ENCODE measurements at places on chromosomes 2 and 18. TPM values are rescaled to one million over a fixed set of nuclear protein-coding genes. Genes with fewer than 3 reads are reported as not detected.
A peak's percentile ranks its signal among the peaks of the same experiment; 100 is the strongest.

DNA sequence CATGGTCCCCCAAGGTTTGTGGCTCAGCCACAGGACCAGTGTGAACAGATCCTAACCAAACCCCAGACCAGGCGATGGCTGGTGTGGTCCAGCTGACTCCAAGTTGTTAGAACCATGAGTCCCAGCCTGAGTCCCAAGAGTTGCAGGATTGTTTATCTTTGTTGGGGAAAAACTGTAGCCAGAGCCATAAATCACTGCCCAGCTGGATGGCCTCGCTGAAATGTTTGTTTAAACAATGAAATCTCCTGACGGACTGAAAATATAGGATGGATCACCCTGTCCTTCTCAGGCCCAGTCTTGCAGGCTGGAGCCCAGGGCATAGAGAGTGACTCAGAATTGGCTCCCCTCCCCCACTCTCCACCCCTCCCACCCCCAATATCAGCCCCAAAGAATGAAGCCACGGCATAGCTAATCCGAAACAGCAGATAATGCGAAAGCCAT lies 36.4 kb downstream of the PKDCC start:
- no peaks in the 10 kb centered on the region for H3K36me3 ChIP-seq
- no peak overlapping the region for H3K4me3 ChIP-seq
- H3K27ac ChIP-seq: no peak overlapping the region
- no peaks in the 10 kb centered on the region for H3K27me3 ChIP-seq

DNA sequence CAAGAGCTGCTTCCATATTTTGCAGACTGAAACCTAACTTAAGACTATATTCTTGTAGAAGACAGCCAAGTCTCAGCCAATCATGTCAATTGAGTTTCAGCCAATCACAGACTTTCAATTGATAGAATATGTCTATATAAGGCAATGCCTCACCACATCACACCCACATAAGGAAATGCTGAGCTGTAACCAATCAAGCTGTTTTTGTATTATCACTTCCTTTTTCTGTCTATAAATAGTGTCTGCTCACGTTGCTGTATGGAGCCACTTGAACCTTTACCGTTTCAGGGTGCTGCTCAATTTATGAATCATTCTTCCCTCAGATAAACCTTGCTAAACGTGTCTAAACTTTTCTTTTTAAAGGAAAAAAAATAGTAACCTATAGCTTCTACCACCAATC lies 1554.4 kb upstream of the LRRTM1 start:
- H3K27me3 ChIP-seq: no peaks in the 10 kb centered on the region
- no peak for DNase-seq
- H3K27ac ChIP-seq: no peak overlapping the region
- H3K36me3 ChIP-seq: no peaks in the 10 kb centered on the region
- H3K4me1 ChIP-seq: no peaks in the 10 kb centered on the region
- H3K4me3 ChIP-seq: no peak overlapping the region

The APLF gene
- 2.6 TPM for total RNA-seq

The CNGA3 gene
- total RNA-seq: not detected

The CASP10 gene
- 0.87 TPM for total RNA-seq

The SLC9A2 gene
- 4.1 TPM for total RNA-seq

DNA sequence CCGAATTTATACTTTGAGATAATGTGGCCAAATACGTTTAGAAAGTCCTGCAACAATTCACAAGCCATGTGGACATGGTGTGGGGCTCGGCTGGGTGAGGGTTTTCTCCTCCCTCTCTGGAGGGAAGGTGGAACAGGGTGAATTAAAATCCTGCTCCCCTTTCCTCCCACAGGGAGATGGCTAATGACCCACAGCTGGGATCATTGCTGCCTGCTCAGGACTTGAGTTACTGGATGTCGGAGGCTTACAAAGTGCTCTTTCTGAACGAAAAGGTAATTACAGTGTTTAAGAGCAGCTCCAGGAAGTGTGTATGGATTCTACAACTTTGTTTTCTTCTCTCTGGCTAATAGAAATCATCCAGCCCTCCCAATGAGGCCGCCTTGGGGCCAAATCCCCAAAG lies 97.9 kb upstream of the ALKAL2 start:
- DNase-seq: no peak
- H3K36me3 ChIP-seq: no peaks in the 10 kb centered on the region
- no peaks in the 10 kb centered on the region for H3K27me3 ChIP-seq
- no peak overlapping the region for H3K27ac ChIP-seq
- no peak overlapping the region for H3K4me3 ChIP-seq

The MC2R gene
- 0.05 TPM for total RNA-seq

- H3K27ac ChIP-seq: no peak overlapping the region
- no peaks in the 10 kb centered on the region for H3K27me3 ChIP-seq
- no peaks in the 10 kb centered on the region for H3K4me1 ChIP-seq
Measured at GRCh38 chr2:216233281-216233995, 124.3 kb downstream of the XRCC5 start.

The DSC3 gene
- 0.23 TPM for total RNA-seq

GRCh38 chr2:217645896-217646295 lies 356.9 kb downstream of the TNS1 start:
- no peak overlapping the region for H3K27ac ChIP-seq
- H3K4me3 ChIP-seq: no peak overlapping the region

The SERPINB12 gene
- total RNA-seq: not detected

- H3K4me1 ChIP-seq: no peaks in the 10 kb centered on the region
- H3K36me3 ChIP-seq: no peaks in the 10 kb centered on the region
- no peak for DNase-seq
- H3K4me3 ChIP-seq: no peak overlapping the region
- no peaks in the 10 kb centered on the region for H3K27me3 ChIP-seq
Measured at GRCh38 chr2:219010162-219010756, 17.0 kb upstream of the CRYBA2 start.

DNA sequence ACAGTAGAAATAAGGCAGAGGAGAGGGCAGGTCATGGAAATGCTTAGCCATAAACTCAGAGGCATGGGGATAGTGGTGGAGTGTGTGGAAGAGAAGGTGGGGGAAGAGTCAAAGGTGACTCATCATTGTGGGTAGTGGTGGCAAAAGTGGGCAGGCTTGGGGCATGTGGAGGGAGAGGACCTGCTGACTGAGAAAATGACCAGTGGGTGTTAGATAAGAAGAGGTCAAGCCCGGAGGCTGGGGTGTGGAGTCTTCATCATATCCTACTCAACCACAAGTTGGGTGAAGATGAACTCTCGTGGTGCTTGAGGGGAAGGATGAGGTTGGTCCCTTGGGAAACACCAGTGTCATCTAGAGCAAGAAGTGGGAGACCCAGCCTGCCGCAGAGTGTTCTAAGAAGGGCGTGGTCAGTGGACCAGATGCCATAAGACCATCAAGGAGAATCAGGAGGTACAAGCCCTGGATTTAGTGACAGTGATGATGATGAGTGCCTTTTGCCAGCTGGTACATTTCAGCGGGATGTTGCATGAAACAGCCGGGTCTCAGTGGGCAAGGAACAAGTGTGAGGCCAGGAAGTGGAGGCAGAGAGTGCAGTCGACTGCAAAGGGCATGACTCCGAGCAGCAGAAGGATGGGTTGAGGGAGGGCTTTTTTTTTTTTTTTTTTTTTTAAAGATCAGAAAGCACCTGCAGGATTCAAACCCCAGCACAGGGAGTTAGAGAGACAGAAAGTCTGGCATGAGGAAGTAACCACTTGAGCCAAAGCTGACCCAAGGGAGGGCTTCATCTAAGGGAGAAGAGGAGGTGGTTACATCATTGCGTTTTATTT lies 122.6 kb upstream of the SPRED2 start:
- no peak overlapping the region for H3K27ac ChIP-seq
- H3K36me3 ChIP-seq: no peaks in the 10 kb centered on the region
- no peaks in the 10 kb centered on the region for H3K27me3 ChIP-seq
- DNase-seq: no peak
- H3K4me3 ChIP-seq: no peak overlapping the region
- H3K4me1 ChIP-seq: no peaks in the 10 kb centered on the region

GRCh38 chr2:233350708-233351107 lies 3.6 kb upstream of the DGKD start:
- H3K36me3 ChIP-seq: no peaks in the 10 kb centered on the region
- peak overlapping the region; percentile 97 for H3K27ac ChIP-seq
- H3K27me3 ChIP-seq: no peaks in the 10 kb centered on the region
- peaks cover 53% of the 10 kb centered on the region for H3K4me1 ChIP-seq
- DNase-seq: peak; percentile 84

GRCh38 chr2:172926785-172927640 lies 148.6 kb upstream of the MAP3K20 start:
- H3K4me3 ChIP-seq: no peak overlapping the region
- no peaks in the 10 kb centered on the region for H3K27me3 ChIP-seq
- DNase-seq: no peak
- peaks cover 4% of the 10 kb centered on the region for H3K4me1 ChIP-seq
- no peaks in the 10 kb centered on the region for H3K36me3 ChIP-seq

DNA sequence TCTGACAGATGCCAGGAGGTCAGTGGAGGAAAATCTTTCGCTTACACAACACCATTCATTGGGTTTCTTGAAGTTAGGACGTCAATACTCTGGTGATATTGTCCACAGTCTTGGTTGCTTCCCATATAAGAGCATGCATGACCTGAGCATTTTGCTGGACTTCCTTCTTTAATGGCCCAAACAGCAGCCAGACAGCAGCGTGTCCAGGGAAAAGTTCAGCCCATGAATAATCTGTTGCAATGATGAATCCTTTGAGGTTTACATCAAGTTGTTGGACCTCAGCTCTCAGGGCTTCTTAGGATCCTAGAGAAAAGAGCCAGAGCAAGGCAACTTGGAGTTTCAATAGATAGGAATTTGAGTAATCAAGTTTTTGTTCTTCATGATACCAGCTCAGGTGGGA lies 155.6 kb upstream of the MGAT5 start:
- H3K27ac ChIP-seq: no peak overlapping the region
- no peaks in the 10 kb centered on the region for H3K36me3 ChIP-seq
- H3K27me3 ChIP-seq: no peaks in the 10 kb centered on the region
- H3K4me3 ChIP-seq: no peak overlapping the region
- no peak for DNase-seq

DNA sequence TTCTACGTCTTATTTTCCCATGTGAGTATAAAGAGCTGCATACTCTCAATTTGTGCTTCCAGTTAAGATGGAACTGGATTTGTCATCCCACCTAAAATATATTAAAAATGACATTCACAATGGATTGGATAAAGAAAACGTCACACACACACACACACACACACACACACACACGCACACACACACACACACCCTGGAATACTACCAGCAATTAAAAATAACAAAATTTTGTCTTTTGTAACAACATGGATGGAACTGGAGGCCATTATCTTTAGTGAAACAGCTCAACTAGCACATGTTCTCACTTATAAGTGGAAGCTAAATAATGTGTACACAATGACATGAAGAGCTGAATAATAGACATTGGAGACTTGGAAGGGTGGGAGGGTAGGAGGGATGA lies 3.8 kb upstream of the QPCT start:
- H3K36me3 ChIP-seq: no peaks in the 10 kb centered on the region
- no peak for DNase-seq

GRCh38 chr2:145751629-145752028 lies 1231.7 kb upstream of the ZEB2 start:
- H3K4me3 ChIP-seq: no peak overlapping the region
- no peak for DNase-seq

The CD8A gene
- total RNA-seq: 0.41 TPM

GRCh38 chr2:68177541-68177940 lies 19.9 kb downstream of the PNO1 start:
- H3K4me3 ChIP-seq: no peak overlapping the region
- no peaks in the 10 kb centered on the region for H3K4me1 ChIP-seq
- peaks cover 21% of the 10 kb centered on the region for H3K36me3 ChIP-seq

GRCh38 chr2:54321047-54321446 lies 65.0 kb upstream of the TSPYL6 start:
- H3K27me3 ChIP-seq: peaks cover 2% of the 10 kb centered on the region
- no peaks in the 10 kb centered on the region for H3K4me1 ChIP-seq
- H3K27ac ChIP-seq: no peak overlapping the region
- DNase-seq: no peak
- H3K4me3 ChIP-seq: no peak overlapping the region

The PLA2R1 gene
- 5.7 TPM for total RNA-seq

GRCh38 chr18:9726936-9727335 lies 18.8 kb downstream of the RAB31 start:
- H3K4me1 ChIP-seq: peaks cover 49% of the 10 kb centered on the region
- peak overlapping the region; percentile 60 for H3K27ac ChIP-seq
- no peaks in the 10 kb centered on the region for H3K27me3 ChIP-seq
- no peak for DNase-seq

DNA sequence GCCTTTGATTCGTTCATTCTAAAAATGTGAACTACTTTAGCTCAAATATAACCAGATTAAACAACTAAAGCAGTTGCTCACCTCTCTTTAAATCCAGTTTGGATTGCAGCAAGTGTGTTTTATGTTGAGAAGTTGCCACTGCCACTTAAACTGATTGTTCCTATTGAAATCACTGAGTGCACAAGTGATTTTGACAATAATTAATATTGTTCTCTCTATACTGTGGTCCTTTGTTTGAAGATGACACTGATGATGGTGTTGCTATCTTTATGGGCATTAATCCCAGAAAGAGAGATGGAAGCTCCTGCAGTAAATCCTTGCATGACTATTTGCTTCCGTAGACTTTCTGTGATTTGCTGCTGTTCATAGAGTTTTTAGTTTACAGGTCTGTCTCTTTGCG lies 251.4 kb upstream of the ZEB2 start:
- no peaks in the 10 kb centered on the region for H3K36me3 ChIP-seq
- no peak overlapping the region for H3K27ac ChIP-seq
- H3K4me3 ChIP-seq: no peak overlapping the region

GRCh38 chr2:19201911-19202462 lies 156.4 kb downstream of the OSR1 start:
- no peaks in the 10 kb centered on the region for H3K36me3 ChIP-seq
- H3K4me1 ChIP-seq: no peaks in the 10 kb centered on the region
- no peak overlapping the region for H3K4me3 ChIP-seq
- H3K27me3 ChIP-seq: no peaks in the 10 kb centered on the region
- DNase-seq: no peak

DNA sequence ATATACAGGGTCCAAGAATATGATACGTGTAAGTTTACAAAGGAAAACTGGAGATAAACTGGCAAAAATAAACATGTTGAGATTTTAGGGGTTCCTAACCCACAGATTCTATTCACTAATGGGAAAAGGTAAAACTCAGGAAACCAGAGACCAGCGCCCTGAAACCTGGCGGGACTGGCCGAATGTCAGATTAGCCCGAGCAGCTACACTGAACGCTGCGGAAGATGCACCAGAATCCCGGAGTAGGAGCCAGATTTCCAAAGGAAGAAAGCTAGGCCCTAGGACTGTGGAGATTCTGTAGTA lies 679 bp upstream of the WDR75 start:
- H3K27ac ChIP-seq: peak overlapping the region; percentile 88
- H3K4me1 ChIP-seq: peaks cover 12% of the 10 kb centered on the region
- DNase-seq: no peak
- H3K4me3 ChIP-seq: peak overlapping the region; percentile 95
- peaks cover 5% of the 10 kb centered on the region for H3K36me3 ChIP-seq
- no peaks in the 10 kb centered on the region for H3K27me3 ChIP-seq

The MC4R gene
- not detected for total RNA-seq

- H3K27me3 ChIP-seq: no peaks in the 10 kb centered on the region
- H3K4me1 ChIP-seq: no peaks in the 10 kb centered on the region
- H3K27ac ChIP-seq: no peak overlapping the region
- H3K36me3 ChIP-seq: no peaks in the 10 kb centered on the region
Measured at GRCh38 chr2:43818761-43819160, 19.9 kb downstream of the ABCG5 start.
